Neural cell (in vitro differentiated cells): ENCODE measurements at places on chromosomes 7 and 10. TPM values are rescaled to one million over a fixed set of nuclear protein-coding genes. Genes with fewer than 3 reads are reported as not detected.

CPA2 gene
- 0.41 TPM in 1 of 2 replicates, not detected in the other for polyA plus RNA-seq

MIOS gene
- polyA plus RNA-seq = 46.2 and 52.2 TPM in 2 replicates

CDHR1 gene
- polyA plus RNA-seq = 1.9 and 3.3 TPM in 2 replicates

LRRC4 gene
- 15.7 and 15.8 TPM in 2 replicates for polyA plus RNA-seq

CALY gene
- 3.7 and 6.8 TPM in 2 replicates for polyA plus RNA-seq

RPEL1 gene
- not detected in 2 replicates for polyA plus RNA-seq

TRIM50 gene
- not detected in 2 replicates for polyA plus RNA-seq

ECHS1 gene
- 122 and 127 TPM in 2 replicates for polyA plus RNA-seq

CALML5 gene
- polyA plus RNA-seq = not detected in 2 replicates

GPR146 gene
- polyA plus RNA-seq = not detected in 2 replicates

OR6B1 gene
- polyA plus RNA-seq = not detected in 2 replicates

WASHC2A gene
- polyA plus RNA-seq = 17.7 and 18.7 TPM in 2 replicates

PTF1A gene
- polyA plus RNA-seq = not detected in 2 replicates

WIPF3 gene
- 3.8 and 4.6 TPM in 2 replicates for polyA plus RNA-seq

OLAH gene
- polyA plus RNA-seq = not detected in 2 replicates

FIS1 gene
- 322 and 339 TPM in 2 replicates for polyA plus RNA-seq

CNNM1 gene
- 1.3 and 1.5 TPM in 2 replicates for polyA plus RNA-seq
